ENCODE measurements at places on chromosomes 7 and 10.

DNA sequence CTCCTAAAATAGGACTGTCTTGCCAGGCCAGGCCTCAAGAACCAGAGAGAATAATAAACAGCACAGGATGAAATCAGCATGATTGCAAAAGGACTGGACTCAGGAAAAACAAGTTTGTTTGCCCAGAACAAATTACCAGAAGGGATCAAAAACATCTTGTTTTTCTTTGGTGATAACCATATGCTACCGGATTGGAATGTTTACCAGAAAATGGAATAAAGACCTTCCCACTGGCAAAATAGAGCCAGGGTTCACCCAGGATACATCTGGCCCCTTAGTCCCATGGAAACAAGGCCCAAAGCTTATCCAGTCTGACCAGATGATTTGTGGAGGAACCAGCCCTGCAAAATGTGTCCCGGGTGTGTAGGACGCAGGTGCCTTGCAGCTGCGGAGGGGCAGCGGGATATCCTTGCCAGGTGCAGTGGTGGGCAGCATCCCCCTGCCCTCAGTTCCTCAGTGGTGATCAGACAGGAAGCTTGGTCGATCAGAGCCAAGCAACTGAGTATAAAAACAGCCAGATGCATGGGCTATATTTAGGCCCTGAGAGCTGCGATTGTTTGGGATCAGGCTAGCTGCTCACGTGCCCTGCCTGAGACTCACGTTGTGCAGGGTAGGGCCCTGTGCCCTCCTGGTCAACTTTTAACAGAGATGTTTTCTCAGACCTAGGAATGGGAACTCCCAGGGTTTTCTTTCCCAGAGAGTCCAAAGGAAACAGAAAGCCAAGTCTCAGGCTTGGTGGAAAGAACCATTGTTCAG lies 4.6 kb upstream of the ZNF22 start:
- no peak for DNase-seq

DNA sequence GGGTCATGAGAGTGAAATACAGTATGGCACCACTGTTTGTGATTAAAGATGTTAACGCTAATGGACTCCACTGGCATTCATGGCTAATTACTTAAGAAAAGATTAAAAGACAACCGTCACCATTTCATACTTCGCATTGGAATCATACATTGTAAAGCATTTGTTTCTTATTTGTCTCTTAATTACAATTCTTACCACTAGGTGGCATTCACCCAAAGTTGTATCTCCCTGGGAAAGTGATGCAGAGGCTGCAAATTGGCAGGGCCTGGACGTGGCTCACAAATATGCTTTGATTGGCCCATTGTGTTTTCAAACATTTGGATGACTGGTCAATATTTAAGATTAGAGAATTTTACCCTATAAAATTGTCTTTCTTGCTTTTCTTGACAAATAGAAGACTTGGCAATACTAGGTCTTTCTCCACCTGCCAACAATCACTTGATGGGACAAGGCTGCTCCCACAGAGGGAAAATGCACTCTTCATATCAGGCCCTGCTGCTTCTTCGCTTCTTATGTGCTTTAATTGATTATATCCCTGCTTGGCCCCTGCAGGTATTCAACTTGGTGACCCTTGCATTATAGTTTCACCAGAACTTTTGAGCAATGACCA lies 72.1 kb upstream of the STARD3NL start:
- no peak for DNase-seq

DNA sequence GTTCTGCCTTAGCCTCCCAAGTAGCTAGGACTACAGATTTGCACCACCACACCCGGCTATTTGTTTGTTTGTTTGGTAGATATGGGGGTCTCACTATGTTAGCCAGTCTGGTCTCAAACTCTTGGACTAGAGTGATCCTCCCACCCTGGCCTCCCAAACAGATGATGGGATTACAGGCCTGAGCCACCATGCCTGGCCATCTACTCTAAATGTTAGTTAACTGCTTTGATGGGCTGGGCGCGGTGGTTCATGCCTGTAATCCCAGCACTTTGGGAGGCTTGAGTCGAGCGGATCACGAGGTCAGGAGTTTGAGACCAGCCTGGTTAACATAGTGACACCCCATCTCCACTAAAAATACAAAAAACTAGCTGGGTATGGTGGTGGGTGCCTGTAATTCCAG lies 74.8 kb downstream of the SEPTIN14 start:
- DNase-seq = no peak

DNA sequence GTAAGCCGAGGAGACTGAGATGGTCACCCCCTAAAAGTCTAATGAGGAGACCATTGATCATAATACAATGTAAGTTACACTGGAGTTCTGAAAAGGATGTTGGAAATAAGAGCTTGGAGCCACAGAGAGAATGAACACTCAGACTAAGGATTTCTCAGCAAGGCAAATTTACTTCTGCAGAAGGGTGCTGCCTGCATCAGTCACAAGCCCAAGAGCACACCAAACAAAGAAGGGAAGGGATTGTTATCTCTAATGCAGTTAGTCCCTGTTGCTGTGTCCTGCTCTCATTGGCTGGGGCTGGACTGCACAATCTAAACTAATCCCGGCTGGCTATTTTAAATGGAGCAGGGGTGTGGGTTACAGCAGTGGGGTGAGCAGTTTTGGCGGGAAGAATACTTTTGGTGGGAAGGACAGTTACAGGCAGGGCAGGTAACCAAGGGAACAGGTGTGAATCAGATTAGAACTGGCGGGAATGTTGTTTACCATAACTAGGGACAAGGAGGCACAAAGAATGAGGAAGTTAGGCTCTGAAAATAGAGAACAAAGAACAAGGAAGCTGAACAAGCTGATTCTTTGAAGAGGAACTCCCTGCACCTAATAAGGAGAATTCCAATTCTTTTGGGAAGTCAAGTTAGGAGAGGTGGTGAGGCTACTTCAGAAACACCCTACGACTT lies 30.3 kb upstream of the TRIM24 start:
- DNase-seq = no peak

DNA sequence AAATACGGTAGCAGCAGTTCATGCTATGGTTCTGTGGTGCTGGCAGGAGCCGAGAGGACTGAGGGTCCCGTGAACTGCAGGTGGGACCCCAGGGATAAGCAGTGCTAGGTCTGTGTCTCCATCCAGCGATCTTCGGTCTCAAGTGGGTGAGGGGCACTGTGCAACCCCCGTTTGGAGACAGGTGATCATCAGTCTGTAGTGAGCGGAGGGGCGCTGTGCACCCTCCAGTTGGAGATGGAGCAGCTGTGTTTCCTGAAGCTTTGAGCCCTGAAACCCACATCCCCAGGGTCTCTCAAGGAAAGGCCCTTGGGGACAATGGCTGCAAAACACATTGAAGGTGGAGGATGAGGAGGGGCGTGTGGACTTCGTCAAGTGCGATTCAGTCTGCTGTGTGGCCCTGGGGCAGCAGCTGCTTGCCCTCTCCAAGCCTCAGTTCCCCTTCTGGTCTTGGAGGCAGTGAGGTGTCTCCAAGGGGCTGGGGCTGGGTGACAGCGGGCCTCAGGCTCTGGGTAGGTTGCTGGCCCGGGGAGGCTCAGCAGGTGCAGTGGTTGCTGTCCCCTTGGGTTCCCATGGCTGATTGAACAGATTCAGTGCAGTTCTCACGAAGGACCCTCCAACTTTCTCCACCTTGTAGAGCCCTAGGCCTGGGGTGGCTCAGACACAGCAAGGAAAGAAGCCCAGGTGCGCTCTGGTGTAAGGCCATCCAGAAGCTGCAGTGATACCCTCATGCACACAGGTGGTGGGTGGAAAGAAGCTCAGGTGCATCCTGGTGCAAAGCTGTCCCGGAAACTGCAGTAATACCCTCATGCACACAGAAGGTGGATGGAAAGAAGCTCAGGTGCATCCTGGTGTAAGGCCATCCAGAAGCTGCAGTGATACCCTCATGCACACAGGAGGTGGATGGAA lies 160.6 kb downstream of the ADARB2 start:
- DNase-seq = no peak

GRCh38 chr7:83956104-83956503 lies 238.5 kb downstream of the SEMA3A start:
- no peak for DNase-seq

DNA sequence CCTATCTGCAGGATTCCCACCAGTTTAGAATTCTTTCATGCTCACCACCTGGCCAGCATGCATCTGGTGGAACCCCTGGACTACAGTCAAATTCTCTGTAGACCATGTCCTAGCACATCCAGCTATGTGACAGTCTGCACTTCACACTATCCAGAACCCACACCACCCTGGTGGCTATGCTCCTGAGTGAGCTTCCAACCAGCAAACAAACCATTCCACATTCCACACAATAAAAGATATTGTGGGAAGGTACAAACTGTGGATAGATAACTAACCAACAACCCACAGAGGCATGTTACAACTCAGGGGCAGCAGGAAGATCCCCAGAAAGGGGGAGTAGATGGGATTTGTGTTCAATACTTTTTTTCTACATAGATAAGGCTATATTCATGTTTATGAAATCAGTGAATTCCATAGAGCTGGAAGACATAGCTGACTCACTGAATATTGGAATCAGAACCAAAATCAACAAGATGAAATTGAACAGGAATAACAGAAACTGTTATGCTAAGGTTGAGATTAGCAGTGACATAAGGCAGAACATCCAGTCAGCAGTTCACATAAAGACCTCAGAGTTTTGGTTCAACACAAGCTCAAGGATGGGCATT lies 72.5 kb downstream of the LRRC17 start:
- no peak for DNase-seq

DNA sequence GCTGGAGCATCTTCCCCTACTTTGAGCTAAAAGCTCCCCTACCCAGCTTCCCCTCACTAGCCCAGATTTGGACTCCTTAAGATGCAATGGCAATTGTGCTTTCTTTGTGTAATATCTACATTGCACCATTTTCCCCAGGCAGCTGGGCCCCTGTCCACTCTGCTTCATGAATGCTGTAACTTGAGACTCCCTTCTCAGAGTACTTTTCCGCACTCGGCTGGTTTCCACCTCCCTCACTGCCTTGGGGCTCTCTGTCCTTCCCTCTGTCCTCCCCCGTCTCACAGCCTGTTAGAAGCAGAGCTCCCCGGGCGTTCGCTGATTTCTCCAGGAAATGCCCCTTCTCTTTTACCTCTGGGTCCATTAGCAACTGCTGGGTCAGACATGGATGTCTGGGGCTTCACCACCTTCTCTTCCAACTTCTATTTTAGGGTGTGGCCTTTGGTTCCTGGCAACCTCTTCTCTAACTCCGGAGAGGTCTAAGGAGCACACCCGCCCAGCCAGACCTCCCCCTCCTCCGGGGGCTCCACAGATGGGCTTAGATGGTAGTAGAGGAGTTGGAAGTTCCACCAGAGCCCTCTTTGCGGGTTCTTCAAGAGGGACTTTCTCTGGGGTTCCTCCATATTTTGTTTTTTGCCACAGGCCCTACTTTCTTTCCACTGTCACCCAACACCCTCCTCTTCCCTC lies 2.9 kb upstream of the TMEM72 start:
- DNase-seq = no peak

DNA sequence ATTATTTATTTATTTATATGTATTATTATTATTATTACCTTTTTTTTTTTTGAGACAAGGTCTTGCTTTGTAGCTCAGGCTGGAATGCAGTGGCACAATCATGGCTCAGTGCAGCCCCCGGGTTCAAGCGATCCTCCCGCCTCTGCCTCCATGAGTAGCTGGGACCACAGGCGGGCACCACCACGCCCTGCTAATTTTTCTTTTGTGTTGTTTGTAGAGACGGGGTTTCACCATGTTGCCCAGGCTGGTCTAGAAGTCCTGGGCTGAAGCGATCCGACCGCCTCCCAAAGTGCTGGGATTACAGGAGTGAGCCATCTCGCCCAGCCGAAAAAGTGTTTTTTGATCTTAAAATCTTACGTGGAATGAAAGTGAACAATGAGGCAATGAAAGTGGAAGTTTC lies 79.4 kb upstream of the C1GALT1 start:
- DNase-seq = no peak

DNA sequence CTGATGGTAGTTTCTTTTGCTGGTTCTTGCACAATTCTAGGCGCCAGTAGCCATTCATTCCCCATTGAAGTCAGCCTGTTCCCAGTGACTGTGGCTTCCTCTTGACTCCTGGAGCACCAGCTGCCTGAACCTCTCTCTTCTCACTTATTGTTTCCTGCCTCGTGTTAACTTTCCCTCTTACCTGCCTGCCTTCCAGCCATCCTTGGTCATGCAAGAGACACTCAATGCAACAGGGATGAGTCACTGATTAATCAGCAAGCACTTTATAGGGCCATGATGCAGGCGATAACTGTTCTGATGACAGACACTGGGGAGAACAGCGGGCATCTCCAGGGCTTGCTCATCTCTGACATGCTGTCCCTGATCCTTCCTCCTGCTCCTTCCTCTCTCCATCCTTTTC lies 122.0 kb downstream of the PLCE1 start:
- DNase-seq = no peak

- no peak for DNase-seq
Measured at GRCh38 chr10:69217119-69217754, 2.9 kb upstream of the HKDC1 start.

DNA sequence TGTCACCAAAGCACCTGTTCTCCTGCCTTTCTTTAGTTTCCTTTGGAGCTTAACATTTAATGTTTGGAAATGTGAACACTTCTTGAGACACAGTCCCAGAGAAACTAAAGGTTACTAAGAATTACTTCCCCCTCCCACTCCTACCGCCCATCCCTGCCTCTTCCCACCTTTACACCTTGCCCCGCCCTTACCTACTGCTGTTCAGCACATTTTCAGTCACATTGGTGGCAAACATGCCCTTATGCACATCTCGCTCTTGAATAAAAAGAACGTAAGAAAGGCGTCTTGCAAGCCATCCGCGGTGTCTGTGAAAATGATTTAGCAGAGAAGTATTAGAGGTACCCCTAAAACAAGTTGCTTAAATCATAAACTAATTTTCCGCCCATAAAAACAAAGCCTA lies 8.2 kb downstream of the GPAM start:
- no peak for DNase-seq

- DNase-seq = no peak
Measured at GRCh38 chr7:27119412-27119911, 11.1 kb downstream of the HOXA4 start.

GRCh38 chr10:82811621-82812020 lies 936.6 kb downstream of the NRG3 start:
- no peak for DNase-seq

GRCh38 chr10:30437031-30437841 lies 3.3 kb downstream of the MAP3K8 start:
- DNase-seq = no peak

DNA sequence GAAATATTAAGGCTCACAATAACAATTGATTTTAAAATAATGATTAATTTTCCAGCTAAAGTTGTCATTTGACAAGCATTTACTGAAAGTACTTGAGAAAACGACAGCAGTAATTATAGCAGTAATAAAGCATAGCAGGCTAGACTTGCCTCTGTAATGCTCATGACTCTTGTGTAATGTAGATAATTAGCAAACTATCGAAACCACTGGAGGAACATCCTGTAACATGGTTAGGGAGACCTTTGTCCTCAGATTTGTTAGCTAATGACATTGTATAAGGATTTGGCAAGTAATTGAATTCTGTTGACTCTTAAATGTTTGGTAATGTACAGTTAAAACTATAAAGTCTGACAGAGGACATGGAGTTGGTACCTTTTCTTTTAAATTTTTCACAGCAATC lies 24.8 kb downstream of the ARL4A start:
- DNase-seq = no peak

GRCh38 chr10:90862908-90863514 lies 5.2 kb upstream of the HTR7 start:
- DNase-seq = no peak

GRCh38 chr7:167090-167855 lies 25.1 kb upstream of the FAM20C start:
- no peak for DNase-seq

GRCh38 chr7:68246189-68246633 lies 1249.6 kb downstream of the TYW1 start:
- DNase-seq = no peak

- no peak for DNase-seq
Measured at GRCh38 chr10:86755454-86755739, 1.0 kb upstream of the BMPR1A start.

Data from T-helper 17 cell (primary cell).